ENCODE measurements at places on chromosomes 3 and 15.

- no peak for DNase-seq
Measured at GRCh38 chr15:90211440-90212143, 10.5 kb downstream of the SEMA4B start.

DNA sequence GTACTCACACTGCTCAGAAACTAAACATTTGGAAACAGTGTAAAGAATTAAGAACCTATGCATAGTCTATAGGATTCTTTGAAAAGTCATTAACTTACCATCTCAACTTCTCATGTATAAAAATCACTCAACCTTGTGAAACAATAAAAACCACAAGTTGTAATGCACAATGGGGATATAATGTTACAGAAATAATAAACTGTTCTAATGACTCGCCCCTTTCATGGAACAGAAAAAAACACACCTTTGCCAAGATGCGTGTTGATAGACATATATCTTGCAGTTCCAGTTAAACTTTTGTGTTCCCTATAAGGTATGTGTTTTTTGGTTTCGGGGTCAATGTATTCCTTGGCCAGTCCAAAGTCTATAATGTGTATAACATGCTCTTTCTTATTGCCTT is 50.8 kb upstream of the PPIB start:
- DNase-seq, result no peak

DNA sequence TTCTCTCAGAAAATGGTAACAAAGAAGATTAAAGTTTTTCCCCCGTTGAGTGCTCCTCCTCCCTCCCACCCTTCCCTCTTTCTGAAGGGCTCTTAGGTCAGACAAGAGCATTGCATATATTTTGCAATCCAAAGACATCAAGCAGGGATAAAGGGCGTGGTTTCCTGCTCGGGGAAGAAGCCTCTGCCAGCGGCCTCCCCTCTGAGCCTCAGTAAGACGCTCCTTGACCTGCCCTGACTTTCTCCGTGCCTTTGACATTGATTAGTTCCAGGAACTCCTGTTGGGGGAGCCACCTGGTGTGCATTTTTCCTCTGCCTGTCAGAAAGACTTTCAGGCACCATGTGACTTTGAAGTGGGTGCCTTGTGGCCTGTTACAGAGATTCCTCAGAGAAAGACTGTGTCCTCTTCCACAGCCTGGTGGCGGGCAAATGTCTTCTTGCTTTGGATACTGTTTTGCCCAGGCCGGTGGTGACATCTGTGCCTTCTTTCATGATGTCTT is 87.2 kb upstream of the TBL1XR1 start:
- peak; percentile 63 for DNase-seq

DNA sequence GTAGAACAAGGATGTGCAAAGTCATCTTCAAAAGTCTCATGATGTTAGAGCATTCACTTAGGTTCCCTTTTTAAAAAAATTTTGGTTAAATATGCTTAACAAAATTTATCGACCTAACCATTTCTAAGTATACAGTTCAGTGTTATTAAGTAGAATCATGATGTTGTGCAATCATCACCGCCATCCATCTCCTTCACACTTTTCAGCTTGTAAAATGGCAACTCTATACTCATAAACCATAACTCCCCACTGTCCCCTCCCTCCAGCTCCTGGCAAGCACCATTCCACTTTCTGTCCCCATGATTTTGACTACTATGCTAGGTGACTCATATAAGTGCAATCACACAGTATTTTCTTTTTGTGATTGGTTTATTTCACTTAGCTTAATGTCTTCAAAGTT is 895.0 kb downstream of the TBL1XR1 start:
- no peak for DNase-seq

GRCh38 chr3:2535206-2535605 is 436.5 kb downstream of the CNTN4 start:
- DNase-seq, result no peak

GRCh38 chr3:71312461-71312860 is 271.1 kb downstream of the FOXP1 start:
- no peak for DNase-seq

DNA sequence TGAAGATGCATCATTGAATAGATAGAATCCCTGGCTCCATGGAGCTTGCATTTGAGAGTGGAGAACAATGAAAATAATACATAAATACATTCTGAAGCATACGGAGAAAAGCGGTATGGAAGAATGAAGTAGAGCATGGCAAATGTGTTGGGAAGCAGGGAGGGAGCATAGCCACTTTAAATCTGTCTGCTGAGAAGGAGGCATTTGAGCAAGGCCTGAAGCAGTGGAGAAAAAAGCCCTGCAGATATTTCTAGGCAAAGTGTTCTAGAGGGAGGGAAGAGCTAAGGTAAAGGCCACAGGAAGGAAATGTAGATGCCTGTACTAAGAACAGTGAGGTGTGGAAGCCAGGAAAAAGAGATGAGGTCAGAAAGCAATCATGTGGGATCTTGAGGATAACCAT is 484.8 kb downstream of the CNTN3 start:
- no peak for DNase-seq

DNA sequence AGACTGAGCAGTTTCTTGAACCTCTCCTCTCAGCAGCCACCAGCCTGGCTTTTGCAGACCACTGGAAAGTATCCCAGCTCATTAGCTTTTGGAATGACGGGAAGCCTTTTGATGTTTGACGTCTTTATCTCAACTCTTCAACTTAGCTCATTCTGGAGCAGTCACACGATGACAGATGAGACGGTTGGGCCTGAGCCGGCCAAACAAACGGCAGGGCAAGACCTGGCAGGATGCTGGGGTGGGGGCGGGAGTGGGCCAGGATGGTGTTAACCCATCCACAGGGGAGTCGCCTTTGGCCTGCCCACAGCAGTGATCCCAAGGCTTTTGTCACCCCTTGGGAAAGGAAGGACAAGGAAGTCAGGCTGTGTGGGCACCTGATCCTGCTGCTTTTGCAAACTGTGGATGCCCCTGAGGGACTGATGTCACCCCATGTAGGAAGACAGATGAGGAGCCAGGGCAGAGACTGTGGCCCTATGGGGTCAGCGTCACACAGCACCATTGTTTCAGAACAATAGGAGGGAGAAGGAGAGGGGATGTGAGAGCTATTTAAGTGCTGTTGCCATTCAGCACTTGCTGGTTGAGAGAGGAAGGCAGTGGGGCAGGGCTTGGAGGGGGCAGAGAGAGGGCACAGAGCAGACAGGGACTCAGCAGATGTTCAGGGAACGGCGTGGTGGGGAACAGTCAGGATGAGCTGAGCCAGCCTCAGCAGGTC is 121.9 kb upstream of the CTDSPL start:
- DNase-seq, result no peak

- DNase-seq, result no peak
Measured at GRCh38 chr3:78088006-78088405, 1048.1 kb downstream of the ROBO2 start.

DNA sequence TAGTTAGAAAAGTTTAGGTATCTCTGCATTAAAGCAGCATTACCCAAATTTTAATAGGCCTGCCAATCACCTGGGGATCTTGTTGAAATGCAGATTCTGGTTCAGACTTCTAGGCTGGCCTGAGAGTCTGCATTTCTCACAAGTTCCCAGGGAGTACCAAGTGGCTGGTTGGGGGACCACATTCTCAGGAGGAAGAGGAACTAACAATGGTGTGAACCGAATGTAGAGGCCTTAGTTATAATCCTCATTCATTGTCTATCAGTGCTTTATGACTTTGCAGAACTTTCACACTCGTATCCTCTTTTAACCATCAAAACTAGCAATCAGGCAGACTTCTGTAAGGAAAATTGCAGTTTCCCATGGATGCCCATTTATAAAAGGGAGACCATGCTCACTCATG is 38.2 kb upstream of the UBE2E1 start:
- DNase-seq, result no peak

GRCh38 chr3:59873576-59874230 is 823.9 kb upstream of the CFAP20DC start:
- DNase-seq, result no peak
